ENCODE measurements at places on chromosomes 11 and 22.

DNA sequence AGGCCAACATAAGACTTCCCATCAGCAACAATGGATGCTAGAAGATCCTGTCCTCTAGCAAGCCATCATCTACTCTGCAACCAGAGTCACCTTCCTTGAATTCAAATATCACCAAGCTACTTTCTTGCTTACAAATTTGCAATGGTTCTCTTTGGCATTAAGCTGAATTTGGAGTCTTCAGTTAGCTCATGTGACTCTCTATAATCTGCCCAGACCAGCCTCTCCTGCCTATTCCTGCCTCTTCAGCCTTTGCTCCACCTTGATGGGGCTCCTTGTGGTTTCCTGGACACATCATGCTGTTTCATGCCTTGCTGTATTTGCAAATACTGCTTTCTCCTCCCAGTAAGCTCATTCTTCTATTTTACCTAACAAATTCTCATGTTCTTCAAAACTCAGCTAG, 82.3 kb downstream of the RASSF10 start:
- DNase-seq = no peak

DNA sequence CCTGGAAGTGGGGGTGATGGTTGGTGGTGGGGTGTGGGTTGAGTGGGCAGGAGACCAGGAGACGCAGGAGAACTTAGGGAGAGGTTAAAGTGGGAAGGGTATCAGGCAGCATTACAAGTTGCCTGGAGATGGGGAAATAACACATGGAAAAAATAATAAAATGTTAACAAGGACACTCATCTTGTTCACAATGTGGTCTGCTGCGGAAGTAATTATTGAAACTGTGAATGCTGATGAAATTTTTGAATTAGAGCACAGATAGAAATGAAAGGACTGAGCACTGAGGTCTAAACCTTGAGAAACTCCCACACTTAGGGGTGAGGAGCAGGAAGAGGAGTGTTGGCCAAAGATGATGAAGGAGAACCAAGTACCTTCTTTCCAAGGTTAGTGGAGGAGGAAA, 346.0 kb upstream of the PLET1 start:
- DNase-seq = no peak

- DNase-seq = no peak
Measured at GRCh38 chr11:69941546-69942332, 122.5 kb upstream of the FGF3 start.

GRCh38 chr22:49991907-49992533, 20.5 kb downstream of the IL17REL start:
- no peak for DNase-seq

- no peak for DNase-seq
Measured at GRCh38 chr11:125192183-125192582, 27.6 kb downstream of the PKNOX2 start.

DNA sequence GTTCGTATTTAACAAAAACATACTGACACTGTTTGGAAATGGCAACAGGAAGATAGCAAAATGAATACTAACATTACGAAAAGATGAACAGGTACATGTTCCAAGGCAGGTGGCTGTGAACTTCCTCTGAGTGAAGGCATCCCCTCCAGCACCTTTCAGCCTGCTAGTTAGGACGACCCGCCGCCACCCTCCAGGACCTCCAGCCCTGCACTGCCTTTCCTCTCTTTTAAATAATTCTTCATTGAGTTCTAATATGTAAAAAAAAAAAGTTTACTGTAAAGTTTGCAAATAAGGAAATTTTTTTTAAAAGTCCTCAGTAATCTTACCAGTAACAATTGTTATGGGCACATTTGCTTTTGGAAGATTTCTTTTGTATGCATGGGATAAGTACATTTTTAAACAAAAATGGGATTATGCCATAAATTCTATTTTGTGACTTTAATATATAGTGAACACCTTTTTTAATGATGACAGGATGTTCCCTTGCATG, 6.0 kb downstream of the NEAT1 start:
- DNase-seq = no peak

- no peak for DNase-seq
Measured at GRCh38 chr11:126352163-126352562, 3.3 kb upstream of the ST3GAL4 start.

GRCh38 chr11:64482588-64482987, 108.4 kb upstream of the SLC22A12 start:
- DNase-seq = no peak

- DNase-seq = no peak
Measured at GRCh38 chr11:23013509-23013908, 153.2 kb upstream of the CCDC179 start.

- DNase-seq = no peak
Measured at GRCh38 chr22:47374901-47375575, 612.6 kb downstream of the TBC1D22A start.

- DNase-seq = peak; percentile 84
Measured at GRCh38 chr22:50190182-50190940, 4.6 kb downstream of the TRABD start.

GRCh38 chr22:48528221-48528915, 1299.3 kb downstream of the BRD1 start:
- no peak for DNase-seq

GRCh38 chr11:48081151-48082010, 101.0 kb downstream of the PTPRJ start:
- DNase-seq = peak; percentile 80

DNA sequence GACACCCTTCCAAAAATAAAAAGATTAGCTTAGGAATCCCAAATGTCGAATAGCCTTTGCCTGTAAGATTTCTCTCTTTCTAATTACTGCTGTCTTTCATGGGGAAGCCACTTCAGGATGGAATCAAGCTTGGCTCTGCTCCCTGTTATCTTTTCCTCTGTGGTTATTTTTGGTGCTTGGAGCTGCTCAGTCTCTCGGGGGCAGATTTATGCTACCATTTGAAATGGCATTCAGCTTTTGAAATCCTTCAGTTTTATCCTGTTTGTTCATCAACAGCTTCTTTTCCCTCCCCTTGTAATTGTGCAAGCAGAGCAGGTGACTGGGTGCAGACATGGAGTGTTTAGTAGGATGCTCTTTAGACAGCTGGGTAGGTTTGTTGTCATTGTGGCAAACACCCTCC, 111.0 kb downstream of the DBX1 start:
- no peak for DNase-seq

DNA sequence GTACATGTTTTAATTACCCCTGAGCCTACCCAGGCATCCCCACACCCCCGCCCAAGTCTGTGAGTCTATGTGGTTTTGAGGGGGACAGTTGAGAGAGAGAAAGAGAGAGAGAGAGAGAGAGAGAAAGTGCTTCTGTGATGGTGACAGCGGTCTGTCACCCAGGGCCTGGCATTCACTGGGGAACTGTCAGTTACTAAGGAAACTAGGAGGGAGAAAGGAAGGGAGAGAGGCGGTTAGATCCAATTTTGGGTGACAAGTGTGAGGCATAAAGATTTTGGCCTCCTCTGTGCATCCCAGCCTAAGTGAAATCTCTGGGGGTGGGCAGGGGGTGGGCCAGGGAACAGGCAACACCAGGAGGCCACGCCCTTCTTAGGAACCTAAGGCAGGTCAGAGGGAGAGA, 498.3 kb downstream of the BUD13 start:
- DNase-seq = no peak

- DNase-seq = no peak
Measured at GRCh38 chr11:70468256-70469195, 70.2 kb downstream of the CTTN start.

- no peak for DNase-seq
Measured at GRCh38 chr11:11500744-11501487, 120.9 kb downstream of the GALNT18 start.

- DNase-seq = no peak
Measured at GRCh38 chr22:41780746-41781505, 19.6 kb upstream of the CCDC134 start.

- DNase-seq = peak; percentile 98
Measured at GRCh38 chr22:37904572-37905533, 1.2 kb upstream of the MICALL1 start.

GRCh38 chr11:116935089-116935488, 97.7 kb upstream of the APOA1 start:
- DNase-seq = no peak

DNA sequence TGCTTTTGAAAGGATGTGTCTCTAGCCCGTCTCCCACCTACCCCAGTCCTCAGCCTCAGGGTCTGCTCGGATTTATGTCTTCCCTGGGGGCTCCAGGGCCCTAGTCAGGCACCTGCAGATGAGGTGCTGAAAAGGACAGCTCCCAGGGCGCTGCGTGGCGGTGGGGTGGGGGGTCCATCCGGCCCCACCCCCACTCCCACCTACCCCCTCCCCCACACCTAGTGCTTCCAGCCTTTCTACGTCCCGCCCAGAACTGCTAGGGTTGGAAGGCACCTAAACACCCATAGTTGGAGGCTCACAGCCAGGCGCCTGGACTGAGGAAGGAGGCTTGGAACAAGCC, 1.4 kb upstream of the ROBO3 start:
- no peak for DNase-seq

GRCh38 chr22:47672526-47672925, 910.1 kb downstream of the TBC1D22A start:
- DNase-seq = no peak

- no peak for DNase-seq
Measured at GRCh38 chr11:115313224-115313838, 190.9 kb downstream of the CADM1 start.

- DNase-seq = no peak
Measured at GRCh38 chr11:93517611-93518010, 25.6 kb downstream of the SMCO4 start.

DNA sequence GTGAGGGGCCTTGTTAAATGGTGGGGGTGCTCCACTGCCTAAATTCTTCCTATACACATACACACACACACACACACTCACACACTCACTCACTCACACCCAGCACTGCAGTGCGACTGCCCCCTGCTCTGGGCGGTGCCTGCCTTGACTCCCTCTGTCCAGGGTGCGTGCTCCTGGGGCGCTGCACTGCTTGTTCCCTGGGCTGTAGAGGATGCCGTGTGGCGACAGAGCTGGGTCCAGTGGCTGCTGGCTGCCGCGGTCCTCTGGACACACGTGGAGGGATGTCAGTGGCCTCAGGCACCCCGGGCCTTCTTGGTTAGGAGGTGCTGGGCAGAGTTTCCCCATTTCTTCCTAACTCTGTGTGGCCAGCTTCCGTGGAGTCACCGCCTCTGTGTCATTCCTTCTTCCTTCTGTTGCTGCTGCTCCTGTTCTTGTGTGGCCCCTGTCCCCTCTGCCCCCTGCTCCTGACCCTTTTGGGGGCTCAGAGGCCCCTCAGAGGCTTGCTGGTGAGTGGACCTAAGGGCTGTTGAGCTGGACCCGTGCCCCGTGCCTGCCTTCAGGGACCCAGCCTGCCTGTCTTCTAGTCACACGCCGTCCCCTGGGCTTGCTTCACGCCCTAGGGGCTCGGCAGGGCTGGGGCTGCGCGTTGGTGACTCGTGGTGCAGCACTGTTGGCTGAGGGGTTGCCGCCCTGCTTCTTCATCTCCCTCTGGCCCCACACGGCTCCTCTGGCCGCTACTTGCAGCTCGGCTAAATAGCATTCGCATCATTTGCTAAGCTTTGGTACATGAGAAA, 147.0 kb downstream of the TBC1D22A start:
- no peak for DNase-seq

- DNase-seq = peak; percentile 23
Measured at GRCh38 chr11:134050541-134051383, 18.1 kb upstream of the JAM3 start.

DNA sequence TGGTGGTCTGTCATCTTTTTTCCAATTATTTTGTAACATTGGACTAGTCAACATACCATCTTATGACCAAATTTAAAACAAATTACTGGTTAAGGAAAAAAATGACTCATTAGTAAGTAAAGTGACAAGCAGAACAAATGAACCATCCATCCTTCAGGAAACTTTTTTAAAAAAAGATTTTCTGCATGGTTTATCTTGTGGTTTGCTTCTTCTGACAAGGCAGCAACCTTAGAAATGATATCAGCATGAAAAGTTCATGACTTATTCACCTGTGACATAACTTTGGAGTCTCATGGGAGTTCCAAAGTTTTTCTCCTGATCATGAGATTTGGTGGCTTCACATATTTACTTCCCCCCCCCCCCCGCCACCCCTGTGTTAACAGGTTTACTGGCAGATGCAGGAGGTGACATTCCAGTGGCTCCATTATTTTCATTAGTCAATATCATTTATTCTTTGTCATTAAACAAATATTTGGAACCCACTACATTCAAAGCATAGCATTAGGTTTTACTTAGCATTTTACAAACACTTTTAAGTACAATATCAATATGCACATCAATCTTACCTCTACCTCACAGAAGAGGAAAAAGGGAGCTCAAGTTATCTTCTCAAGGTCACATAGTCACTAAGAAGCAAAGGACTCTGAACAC, 40.7 kb downstream of the DCUN1D5 start:
- peak; percentile 77 for DNase-seq

DNA sequence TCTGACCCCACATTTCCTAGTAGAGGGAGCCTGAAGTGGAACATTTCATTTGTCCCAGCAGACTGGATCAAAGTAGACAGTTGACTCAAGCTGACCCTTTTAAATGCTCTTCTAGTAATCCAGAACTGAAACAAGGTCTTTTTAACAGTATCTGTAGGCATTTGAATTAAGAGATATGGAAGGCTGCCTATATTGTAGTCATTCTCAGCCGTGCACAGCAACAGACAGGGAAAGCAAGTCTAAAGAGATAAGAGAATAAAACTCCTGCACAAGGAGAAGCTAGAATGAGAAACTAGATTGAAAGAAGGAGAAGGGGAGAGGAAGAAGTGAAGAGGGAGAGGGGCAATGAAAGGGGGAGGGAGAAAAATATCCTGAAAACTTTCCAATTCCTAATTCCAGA, 180.6 kb upstream of the MTMR2 start:
- no peak for DNase-seq

GRCh38 chr11:11391169-11391568, 38.1 kb upstream of the CSNK2A3 start:
- DNase-seq = no peak

DNA sequence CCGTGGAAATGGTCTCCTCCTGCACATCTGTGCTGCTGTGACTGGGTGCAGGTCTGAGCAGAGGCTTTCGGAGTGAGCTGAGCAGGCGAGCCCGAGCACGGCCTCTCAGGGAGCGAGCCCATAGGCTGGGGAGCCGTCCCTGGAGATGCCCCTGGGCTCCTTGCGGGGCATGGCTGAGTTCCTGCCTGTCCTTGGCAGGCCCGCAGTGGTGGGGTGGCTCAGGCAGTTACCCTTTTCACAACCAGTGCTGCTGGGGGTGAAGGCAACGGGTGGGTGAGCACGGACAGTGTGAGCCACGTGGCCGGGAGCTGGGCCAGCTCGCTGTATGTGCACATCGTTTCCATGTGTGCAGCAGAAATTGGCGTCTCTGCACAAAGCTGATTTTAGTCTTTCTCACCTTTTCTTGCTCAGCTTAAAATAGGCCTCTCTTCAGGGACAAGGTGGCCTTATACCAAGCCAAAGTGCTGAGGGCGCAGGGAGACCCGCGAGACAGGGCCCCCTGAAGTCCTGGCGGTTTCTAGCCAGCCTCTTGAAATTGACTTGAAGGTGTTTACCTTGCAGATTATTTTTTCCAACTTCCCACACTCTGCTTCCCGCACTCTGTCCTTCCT, at the start of gene TP53AIP1:
Gene TP53AIP1 (minus strand): TSS at position 55 of the 611 bp plus-strand sequence. CDS start 5,053 bp downstream, outside the sequence.
- no peak for DNase-seq

DNA sequence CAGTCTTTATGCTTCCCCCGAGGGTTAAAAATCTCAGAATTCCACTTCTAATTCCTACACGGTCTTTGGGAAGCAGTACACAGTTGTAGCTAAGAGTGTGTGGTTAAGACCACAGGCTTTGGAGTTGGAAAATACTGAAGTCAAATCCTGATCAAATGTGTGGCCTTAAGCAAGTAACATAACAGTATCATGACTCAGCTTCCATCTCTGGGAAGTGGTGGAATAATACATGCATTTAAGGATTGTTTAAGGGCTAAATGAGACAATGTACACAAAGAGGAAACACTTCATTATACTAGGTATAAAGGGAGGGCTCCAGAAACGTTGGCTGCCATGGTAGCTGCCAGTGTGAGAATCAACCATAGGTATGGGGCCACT, 71.5 kb downstream of the FAT3 start:
- no peak for DNase-seq

Measured in kidney glomerular epithelial cell (primary cell).